Immature natural killer cell (primary cell): ENCODE measurements at places on chromosomes 7 and 10. TPM values are rescaled to one million over a fixed set of nuclear protein-coding genes. Genes with fewer than 3 reads are reported as not detected.

DNA sequence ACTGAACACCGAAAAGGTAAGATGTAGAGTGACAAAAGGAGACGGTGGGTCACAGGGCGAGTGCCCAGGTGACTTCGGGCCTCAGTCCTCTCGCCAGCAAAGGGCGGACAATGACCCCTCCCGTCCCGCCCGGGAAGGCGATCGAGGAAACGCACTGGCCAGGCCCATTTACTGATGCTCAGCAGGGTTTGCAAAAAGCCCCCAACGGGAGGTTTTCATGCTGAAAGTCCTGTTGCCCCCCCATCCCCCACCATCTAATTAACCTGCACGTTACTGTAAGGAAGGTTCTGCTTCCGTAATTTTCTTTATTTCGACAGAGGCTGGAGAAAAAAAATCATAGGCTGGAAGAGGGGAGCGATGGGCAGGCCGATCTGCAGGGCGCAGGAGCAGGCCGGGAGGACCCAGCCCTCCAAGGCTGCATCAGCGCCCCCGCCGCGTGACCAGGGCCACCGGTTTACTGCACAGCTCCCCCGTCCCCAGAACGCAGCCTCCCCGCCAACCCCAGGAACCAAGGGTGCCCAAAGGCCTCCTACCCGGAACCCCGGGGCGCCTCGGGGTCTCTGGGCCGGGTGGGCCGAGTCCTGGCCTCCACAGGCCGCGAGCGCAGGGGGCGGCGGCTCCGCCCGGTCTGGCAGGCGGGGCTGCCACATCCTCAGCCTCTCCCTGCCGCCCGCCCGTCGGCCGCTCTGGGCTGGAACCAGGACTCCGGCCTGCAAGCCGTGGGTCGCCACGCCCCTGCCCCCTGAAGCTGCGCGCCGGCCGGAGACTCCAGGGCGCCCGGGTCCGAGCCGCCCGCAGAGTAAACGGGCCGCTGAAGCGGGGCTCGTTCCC, 613 bp downstream of the OAT start:
- H3K27ac ChIP-seq = peak overlapping the region; percentile 71
- peak; percentile 61 for DNase-seq
- no peaks in the 10 kb centered on the region for H3K36me3 ChIP-seq
- H3K27me3 ChIP-seq = peaks cover 4% of the 10 kb centered on the region

GRCh38 chr7:130941322-130942210, 207.6 kb upstream of the KLF14 start:
- peak; percentile 23 for DNase-seq
- peak overlapping the region; percentile 93 for H3K27ac ChIP-seq
- H3K4me3 ChIP-seq = peak overlapping the region; percentile 82
- no peaks in the 10 kb centered on the region for H3K36me3 ChIP-seq
- peaks cover 93% of the 10 kb centered on the region for H3K4me1 ChIP-seq

- no peak overlapping the region for H3K4me3 ChIP-seq
- H3K27ac ChIP-seq = no peak overlapping the region
- no peaks in the 10 kb centered on the region for H3K36me3 ChIP-seq
- no peak for DNase-seq
- H3K4me1 ChIP-seq = peaks cover 4% of the 10 kb centered on the region
These were observed 173.9 kb upstream of the SLC25A13 start for GRCh38 chr7:96495751-96496216.

Gene WBP1L
- 34.1 TPM for polyA plus RNA-seq

- H3K4me3 ChIP-seq = peak overlapping the region; percentile 74
- no peaks in the 10 kb centered on the region for H3K36me3 ChIP-seq
- peaks cover 1% of the 10 kb centered on the region for H3K27me3 ChIP-seq
- peaks cover 46% of the 10 kb centered on the region for H3K4me1 ChIP-seq
- no peak for DNase-seq
These were observed 377.8 kb upstream of the PRKCQ start for GRCh38 chr10:6957851-6958250.

Gene ECHDC3
- polyA plus RNA-seq = 0.58 TPM

GRCh38 chr10:118811675-118812392, 57.1 kb upstream of the CACUL1 start:
- no peaks in the 10 kb centered on the region for H3K27me3 ChIP-seq
- no peak for DNase-seq
- no peak overlapping the region for H3K4me3 ChIP-seq

Gene PLXDC2
- polyA plus RNA-seq = 9.2 TPM

DNA sequence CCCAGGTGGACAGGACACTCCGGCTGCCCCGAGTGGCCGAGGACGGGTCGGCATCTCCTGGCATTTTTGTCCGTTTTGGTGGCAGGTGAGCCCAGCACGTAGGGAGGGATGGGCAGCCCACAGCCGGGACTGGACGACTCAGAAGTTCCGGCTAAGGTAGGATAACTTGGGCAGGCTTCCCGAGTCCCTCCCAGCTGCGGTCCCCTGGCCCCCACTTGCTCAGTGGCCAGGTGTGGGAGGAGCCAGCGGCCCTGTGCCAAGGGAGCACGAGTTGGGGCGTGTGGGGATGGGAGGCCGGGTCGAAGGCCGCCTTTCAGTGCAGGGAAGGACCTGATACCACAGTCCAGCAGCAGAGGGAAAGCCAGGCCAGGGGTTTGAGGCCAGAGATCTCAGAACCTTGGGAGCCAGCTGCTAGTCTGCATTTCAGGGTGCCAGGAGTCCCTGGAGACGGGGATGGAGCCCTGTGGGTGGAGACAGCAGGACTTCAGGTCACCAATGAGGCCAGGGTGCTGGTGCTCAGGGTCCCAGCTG, 58.5 kb downstream of the PWWP2B start:
- no peak overlapping the region for H3K27ac ChIP-seq
- no peak for DNase-seq
- H3K27me3 ChIP-seq = peaks cover 3% of the 10 kb centered on the region
- H3K4me3 ChIP-seq = no peak overlapping the region
- peaks cover 14% of the 10 kb centered on the region for H3K4me1 ChIP-seq

DNA sequence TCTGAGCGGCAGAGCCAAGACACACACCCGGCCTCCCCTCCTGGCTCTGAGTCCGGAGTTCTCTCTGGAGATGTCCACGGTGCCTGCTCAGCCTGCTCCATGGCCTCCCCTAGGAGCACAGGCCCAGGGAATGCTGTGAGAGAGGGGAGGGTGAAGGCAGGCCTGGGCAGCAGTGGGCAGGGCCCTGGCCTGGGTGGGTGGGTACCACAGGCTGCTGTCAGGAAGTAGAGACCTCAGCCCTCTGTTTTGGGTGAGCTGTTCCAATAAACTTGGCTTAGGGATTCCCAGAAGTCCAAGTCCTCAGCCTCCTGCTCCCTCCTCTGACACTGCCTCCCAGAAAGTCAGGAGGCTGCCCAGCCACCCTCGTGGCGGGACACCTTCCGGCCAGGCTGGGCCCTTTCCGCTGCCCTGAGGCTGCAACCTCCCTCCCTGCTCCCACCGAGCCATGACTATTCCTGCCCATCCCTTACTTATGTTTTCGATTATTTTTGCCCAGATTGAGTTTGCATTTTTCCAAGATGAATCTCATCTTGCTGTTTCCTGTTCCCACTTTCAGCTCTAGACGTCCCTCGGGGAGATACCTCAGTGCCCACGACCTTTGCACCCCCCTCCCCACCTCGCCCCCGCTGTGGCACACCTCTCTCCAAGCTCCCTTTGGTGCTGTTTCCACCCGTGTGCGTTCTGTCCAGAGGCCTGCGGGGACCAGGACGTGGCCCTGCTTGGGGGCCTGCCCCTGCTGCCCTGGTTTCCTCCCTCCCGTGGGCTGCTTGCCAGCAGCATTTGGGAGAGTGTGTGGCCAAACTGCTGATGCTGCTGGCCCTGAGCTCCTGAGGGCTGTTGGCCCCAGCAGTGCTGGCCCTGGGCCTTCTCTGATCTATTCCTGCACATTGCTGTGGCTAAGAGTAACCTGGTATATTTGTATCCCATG, 5.8 kb upstream of the POLM start:
- peaks cover 2% of the 10 kb centered on the region for H3K4me1 ChIP-seq
- no peaks in the 10 kb centered on the region for H3K27me3 ChIP-seq
- H3K36me3 ChIP-seq = no peaks in the 10 kb centered on the region
- no peak for DNase-seq

- peak overlapping the region; percentile 58 for H3K4me3 ChIP-seq
- peak overlapping the region; percentile 51 for H3K27ac ChIP-seq
- H3K36me3 ChIP-seq = peaks cover 19% of the 10 kb centered on the region
- no peak for DNase-seq
- no peaks in the 10 kb centered on the region for H3K27me3 ChIP-seq
These were observed 41.9 kb downstream of the AGK start for GRCh38 chr7:141593134-141593533.
